ENCODE measurements at places on chromosomes 3 and 15.

DNA sequence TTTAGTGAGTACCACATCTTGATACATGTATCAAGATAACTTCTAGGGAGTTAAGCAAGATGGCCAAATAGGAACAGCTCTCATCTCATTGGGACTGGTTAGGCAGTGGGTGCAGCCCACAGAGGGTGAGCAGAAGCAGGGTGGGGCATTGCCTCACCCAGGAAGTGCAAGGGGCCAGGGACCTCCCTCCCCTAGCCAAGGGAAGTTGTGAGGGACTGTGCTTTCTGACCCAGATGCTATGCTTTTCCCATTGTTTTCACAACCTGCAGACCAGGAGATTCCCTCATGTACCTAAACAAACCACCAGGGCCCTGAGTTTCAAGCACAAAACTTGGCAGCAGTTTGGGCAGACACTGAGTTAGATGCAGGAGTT lies 665.0 kb upstream of the CBLB start:
- DNase-seq, result no peak

- DNase-seq, result no peak
Measured at GRCh38 chr15:58546066-58546591, 114.3 kb downstream of the LIPC start.

DNA sequence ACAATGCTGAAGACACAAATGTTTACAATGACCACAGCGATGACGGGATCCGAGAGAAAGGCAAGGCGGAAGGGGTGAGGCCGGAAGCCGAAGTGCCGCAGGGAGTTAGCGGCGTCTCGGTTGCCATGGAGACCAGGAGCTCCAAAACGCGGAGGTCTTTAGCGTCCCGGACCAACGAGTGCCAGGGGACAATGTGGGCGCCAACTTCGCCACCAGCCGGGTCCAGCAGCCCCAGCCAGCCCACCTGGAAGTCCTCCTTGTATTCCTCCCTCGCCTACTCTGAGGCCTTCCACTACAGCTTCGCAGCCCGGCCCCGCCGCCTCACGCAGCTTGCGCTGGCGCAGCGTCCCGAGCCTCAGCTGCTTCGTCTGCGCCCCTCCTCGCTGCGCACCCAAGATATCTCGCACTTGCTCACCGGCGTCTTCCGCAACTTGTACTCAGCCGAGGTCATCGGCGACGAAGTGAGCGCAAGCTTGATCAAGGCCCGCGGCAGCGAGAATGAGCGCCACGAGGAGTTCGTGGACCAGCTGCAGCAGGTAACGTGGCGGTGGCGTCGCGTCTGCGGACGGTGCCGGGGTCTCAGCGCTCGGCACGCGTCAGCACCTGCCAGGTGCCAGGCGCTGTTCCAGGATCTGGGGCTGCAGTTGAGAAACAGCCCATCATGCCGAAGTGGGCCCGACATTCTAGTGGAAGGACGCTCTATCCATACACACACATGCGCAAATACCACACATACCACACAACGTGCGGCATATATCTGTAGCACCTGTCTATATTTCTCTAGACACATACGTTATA lies at the start of gene DLEC1:
Gene DLEC1, plus strand, starts transcription at position 108 of the 798 bp plus-strand sequence. Its CDS starts 18 bp downstream, at position 126.
- peak; percentile 94 for DNase-seq

DNA sequence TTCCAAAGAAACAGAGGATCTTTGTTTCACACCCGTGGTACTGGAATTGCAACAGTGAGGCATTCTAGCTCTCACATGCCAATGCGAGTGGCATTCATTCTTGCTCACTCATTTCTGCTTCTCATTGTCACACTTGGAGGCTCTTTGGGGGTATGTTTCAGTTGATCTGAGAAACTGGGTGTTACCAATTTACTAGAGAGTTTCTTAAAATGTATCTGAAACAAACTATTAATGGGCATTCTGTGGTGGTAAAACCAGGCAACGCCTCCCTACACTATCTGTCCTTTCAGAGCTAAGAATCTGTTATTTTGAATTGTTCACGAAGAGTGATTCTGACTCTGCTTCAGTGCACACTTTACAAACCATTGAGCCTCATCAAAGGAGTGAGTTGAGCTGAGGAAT lies 140.6 kb upstream of the BHLHE40 start:
- no peak for DNase-seq

- no peak for DNase-seq
Measured at GRCh38 chr15:78223396-78224022, 10.9 kb downstream of the ACSBG1 start.

- DNase-seq, result no peak
Measured at GRCh38 chr3:78912259-78912658, 855.5 kb downstream of the ROBO1 start.

DNA sequence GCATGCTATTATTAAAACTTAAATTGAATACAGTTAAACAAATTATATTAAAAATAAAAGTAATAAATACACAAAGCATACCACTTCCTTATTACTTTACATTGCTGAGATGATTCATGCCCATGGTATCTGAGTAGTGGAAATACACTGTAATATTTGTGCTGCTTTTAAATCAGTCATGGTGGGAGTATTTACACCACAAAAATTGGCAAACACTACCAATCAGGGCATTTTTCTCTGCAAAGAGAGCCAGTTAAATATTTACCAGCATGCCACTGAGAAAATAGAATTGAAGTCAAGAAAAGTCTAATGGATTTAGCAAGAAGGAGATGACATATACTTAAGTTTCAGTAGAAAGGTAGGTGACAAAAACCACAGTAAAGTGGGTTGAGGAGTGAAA lies 19.6 kb downstream of the PPARG start:
- no peak for DNase-seq

GRCh38 chr15:42796955-42797782 lies 60.2 kb upstream of the CDAN1 start:
- DNase-seq, result no peak

Measured in activated CD4-positive, alpha-beta memory T cell treated with anti-CD3 and anti-CD28 coated beads, Interleukin-2, amount 10 ng/mL, durations not matched to agents 7 days and 5 days (primary cell).